GM04504 (cell line): ENCODE measurements at places on chromosomes 7 and 10.

DNA sequence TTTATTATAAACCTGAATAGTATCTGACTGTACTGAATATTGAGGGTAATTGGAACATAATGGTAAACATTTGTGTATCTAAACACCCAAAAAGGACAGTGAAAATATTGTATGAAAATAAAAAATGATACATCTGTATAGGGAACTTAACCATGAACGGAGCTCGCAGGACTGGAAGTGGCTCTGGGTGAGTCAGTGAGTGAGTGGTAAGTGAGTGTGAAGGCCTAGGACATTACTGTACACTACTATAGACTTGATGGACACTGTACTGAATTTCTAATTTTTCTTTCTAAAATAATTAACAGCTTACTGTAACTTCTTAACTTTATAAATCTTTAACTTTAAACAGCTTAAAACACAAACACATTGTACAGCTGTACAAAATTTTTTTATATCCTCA is 454.5 kb upstream of the FZD8 start:
- DNase-seq, result no peak

DNA sequence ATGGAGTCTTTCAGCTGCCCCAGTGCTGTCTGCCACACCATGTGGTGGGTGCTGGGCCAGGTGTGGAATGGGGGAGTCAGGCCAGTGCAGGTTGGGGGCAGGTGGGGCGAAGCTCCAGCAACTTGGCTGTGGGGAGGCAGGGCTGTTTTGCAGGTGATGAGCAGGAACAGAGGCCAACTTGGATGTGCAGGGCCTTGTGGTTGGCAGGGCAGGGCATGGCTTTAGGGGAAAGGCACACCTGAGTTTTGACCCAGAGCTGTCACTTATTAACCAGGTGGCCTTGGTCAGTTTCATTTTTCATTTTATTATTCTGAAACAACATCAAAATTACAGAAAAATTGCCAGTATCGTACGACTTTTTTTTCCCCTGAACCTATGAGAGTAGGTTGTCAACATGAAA is 1.1 kb upstream of the SFTPA2 start:
- DNase-seq, result no peak

- DNase-seq, result no peak
These were observed 80.5 kb downstream of the ELAPOR2 start for GRCh38 chr7:86978808-86979506.

DNA sequence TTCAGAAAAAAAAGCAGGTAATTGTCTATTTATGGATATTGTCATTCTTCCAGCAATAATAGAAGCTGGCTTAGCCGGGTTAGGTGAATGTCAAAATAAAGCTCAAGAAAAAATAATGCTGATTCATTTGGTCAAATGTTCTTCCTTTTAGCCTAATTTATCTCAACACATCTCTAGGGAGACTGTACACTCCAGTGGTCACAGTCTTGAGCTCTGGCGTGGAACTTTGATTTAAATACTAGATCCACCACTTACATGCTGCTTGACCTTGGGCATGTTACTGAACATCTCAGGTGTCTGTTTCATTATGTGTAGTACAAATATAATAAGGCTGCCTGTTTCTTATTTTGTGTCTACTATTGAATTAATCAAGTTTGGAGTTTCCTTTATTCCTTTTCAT is 22.0 kb downstream of the PRTFDC1 start:
- DNase-seq, result no peak
